ENCODE measurements at places on chromosomes 6 and 20. TPM values are rescaled to one million over a fixed set of nuclear protein-coding genes. Genes with fewer than 3 reads are reported as not detected.
A peak's percentile ranks its signal among the peaks of the same experiment; 100 is the strongest.

- no peak for DNase-seq
Measured at GRCh38 chr20:35478804-35479472, 23.5 kb downstream of the CEP250 start.

- DNase-seq = no peak
Measured at GRCh38 chr6:150723345-150723658, 123.6 kb downstream of the PLEKHG1 start.

Gene CPXM1
- total RNA-seq = 2.3 TPM

Gene DEFB124
- not detected for total RNA-seq

- no peak for DNase-seq
Measured at GRCh38 chr6:118598324-118598723, 50.2 kb downstream of the PLN start.

Gene AGER
- total RNA-seq = 2.0 TPM

DNA sequence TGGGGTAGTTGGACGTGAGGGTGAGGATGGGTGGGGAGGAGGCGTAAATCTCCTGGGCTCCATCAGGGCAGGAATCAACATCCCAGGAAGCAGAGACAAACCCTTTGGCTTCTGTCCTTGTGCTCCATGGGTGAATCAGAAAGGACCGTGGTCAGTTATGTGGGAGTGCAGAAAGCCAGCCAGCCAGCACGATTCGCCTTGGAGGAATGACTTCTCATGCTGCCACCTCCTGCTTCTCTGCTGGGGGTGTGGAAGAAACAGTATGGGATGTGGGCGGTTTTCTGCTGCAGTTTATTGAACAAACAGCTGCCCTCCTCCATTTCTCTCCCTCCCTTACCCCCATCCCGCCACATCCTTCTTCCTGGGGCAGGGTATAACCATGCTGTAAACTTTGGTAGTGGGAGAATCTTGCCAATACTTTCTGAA is 214.5 kb downstream of the SOX4 start:
- no peak for DNase-seq

DNA sequence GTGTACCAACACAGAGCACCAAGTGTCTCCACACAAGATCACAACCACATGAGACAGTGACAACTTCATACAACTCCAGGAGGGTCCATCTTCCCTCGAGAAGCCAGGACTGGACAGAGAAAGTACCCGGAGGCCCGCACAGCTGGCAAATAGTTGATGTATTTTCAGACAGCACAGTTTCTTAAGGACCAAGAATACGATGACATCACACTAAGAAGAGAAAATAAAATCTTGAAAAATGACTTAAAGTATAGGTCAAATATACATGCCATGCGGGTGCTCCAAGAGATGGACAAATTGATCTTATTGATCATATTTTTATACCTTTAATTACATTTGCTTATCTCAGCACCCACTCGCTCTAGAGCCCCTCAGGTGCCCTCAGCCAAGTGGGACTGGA is 145.5 kb downstream of the RNASET2 start:
- no peak for DNase-seq

DNA sequence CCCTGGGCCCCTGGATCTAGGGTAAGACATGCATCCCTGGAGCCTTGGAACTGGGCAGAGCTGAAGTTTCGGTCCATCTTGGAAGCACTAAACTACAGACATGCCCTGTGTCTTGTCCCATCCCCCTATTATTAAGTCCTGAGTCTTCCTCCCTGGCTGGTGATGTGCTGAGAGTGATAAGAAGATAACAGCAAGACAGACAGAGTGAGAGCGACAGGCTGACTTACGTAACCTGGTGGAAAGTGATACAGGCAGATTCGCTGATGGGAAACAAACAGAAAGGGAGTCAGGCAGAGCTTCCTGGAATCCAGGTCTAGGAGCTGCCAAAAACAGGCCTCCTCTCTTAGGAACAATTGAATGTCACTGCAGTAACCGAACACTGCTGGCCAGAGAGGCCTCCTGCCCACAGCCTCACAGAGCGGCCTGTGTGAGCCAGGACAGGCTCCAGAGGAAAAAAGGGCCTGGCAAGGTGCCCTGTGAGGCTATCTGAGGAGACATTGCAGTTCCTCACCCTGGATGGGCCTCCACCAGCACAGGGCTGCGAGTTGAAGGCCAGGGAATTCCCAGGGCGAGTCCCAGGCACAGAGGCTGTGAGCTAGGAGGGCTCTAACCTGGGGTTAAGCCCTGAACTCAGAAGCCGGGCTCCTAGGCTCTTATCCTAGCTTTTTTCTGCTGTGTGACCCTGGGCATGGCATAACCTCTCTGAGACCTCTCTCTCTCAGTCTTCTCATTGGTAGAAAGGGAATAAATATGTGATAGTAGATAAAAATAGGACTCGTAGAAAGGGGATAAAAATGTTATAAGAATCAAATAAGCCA is 34.2 kb upstream of the B4GALT5 start:
- peak; percentile 93 for DNase-seq

DNA sequence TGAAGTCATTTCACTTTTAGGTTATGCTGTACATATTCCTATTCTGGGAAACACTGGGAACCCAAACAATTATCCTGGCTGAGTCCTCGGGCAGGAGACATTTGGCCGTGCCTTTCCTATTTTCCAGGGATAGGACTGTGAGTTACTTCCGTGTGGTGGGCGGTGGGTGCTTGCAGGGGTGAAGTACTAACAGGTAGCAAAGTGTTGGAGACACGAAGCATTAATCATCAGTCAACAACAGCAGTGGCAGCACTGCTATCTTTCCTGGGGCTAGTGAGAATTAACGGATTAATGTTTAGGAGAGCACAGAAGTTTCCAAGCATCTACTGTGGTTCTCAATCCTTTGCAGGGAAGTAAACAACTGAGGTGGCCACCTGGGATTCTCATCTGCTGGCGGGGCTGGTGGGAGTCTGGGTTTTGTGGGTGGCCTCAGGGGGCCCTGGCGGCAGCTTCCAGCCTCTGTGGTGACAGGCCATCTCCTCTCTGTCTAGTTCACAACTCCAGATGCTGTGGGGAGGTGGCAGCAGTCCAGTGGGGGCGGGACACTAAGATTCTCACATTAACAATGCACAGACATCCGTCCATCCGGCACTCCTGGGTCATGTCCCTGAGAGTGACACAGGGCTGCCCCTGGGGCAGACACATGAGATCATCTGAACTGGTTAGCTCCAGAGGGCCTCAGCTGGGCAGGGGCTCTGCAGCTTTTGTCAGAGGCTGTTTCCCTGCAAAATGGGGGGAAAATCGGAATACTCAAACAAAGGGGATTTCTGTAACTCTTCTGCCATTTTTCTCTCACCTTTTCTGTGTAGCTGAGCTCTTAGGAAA is 90.9 kb downstream of the GJA10 start:
- peak; percentile 82 for DNase-seq

Gene GJA10
- not detected for total RNA-seq

GRCh38 chr6:158758451-158758860 is 60.7 kb downstream of the EZR start:
- DNase-seq = no peak

Gene RTEL1
- 9.0 TPM for total RNA-seq

- no peak for DNase-seq
Measured at GRCh38 chr20:58853976-58854637, 1.6 kb downstream of the GNAS start.

Gene RIPOR3
- 8.3 TPM for total RNA-seq
